Foreskin keratinocyte (primary cell): ENCODE measurements at places on chromosomes 7 and 10.
A peak's percentile ranks its signal among the peaks of the same experiment; 100 is the strongest.

GRCh38 chr10:79066411-79067240 lies 2.1 kb upstream of the ZMIZ1 start:
- DNase-seq = no peak

DNA sequence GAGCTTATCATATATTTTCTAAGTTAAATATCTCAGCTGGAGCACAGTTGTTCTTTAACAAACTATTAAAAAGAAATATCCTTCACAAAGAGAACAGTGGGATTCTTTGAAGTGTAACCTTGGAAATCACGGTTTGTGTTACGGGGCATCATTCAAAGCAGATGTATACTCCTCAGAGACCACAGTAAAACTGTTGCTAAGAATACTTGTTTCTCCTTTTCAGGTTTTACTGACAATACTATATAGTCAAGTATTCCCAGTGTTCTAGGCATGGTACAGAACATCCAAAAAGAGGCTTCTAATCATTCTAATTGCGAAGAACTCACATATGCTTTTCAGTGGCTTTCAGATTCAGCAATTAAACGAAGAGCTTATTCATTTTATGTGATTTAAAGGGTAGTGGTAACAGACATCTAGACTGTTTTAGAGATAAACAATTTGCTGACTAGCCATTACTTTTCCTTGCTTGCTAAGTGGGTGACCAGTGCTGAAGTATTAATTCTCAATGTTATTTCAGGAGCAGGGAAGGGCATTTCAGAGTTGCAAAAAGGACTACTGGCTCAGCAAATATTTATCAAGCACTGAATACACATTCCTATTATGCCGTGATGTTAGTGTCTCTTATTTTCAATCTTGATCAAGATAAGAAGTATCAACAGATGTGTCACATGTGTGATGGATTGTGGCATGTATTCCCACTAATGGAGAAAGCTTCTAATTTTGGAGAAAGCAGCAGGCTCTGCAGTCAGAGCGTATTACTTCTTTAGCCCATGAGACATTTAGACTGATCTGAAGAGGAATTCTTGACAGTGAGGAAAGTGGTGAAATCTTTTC lies 236.8 kb downstream of the RNLS start:
- no peak for DNase-seq

GRCh38 chr10:105982735-105983134 lies 1181.8 kb downstream of the SORCS1 start:
- DNase-seq = no peak

DNA sequence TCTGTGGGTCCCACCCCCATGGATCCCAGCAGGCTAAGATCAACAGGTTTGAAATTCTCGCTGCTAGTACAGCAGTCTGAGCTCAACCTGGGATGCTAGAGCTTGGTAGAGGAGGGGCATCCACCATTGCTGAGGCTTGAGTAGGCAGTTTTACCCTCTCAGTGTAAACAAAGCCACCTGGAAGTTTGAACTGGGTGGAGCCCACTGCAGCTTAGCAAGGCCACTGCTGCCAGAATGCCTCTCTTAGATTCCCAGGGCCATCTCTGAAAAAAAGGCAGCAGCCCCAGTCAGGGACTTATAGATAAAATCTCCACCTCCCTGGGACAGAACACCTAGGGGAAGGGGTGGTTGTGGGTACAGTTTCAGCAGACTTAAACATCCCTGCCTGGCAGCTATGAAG lies 190.0 kb upstream of the CACNA2D1 start:
- no peak for DNase-seq

GRCh38 chr7:136143271-136143670 lies 166.1 kb upstream of the MTPN start:
- no peak for DNase-seq

- no peak for DNase-seq
Measured at GRCh38 chr10:62960416-62960815, 144.2 kb upstream of the EGR2 start.

DNA sequence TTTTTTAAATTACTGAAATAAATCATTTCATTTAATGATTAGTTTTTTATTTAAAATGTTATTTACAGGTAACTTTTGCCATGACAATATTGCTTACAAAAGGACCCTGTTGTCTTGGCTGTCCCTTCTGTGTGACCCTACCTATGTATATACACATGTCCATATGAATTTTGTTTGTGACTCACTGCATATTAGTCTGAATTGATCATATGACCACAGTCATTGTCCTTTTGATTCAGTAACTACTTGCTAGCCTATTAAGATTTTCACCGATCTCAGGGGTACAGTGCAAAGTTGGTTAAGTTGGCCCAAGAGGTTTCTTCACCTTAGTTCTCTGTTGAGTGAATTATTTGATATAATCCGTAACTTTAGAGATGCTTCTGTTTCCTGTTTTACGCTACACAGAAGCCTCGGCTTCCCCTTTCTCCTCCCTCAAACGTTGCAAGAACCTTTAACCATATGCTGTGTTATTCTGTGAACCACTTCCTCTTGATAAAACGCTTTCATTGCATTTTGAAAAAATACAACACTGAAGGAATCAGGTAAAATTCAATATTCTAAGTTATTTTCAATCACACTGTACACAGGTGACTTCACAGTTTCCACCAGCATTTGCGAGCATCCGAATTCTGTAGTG lies 43.9 kb downstream of the APBB1IP start:
- no peak for DNase-seq

GRCh38 chr10:67837541-67838314 lies at the start of gene DNAJC12:
DNAJC12 (minus strand) TSS chr10:67838188; CDS start chr10:67838011, 177 bp downstream.
- DNase-seq = no peak

- DNase-seq = no peak
Measured at GRCh38 chr7:5488286-5488878, 64.7 kb upstream of the TNRC18 start.

DNA sequence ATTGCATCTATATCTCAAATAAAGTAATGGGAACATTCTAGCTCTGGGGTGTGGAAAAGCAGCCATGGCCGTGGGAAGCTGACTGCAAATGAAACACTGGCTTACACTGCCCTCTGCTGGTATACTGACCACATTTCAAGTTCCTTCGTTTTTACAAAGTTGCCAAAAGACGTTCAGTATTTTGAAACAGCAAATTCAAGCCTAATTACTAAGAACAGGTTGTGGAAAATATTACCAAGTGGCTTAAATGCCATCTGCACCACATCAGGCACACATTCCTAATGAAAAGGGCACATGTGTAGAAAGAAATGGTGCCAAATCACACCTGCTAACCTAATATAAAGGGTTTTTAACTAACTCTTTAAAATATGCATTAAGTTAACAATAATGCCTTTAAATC lies 83.9 kb downstream of the JAZF1 start:
- DNase-seq = peak; percentile 32

DNA sequence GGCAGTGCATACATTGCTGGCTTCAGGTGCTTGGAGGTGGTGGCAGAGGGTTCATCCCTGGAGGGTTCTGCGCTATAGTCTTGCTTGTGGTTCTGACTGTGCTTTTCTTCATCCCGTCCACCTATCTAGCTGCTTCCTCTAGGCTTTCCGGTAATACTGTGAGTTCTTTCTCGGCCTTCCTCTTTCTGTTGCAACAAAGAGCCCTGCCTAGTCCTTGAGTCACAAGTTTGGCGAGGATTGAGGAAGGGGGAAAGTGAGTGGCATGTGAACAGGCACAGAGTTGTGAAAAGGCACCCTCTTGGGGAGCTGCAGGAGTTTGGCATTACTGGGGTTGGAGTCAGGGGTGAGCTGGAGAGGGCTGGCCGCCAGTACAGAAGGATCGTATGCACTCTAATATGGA lies 123.0 kb downstream of the SH2D4B start:
- no peak for DNase-seq

GRCh38 chr7:106348231-106348630 lies 63.4 kb upstream of the NAMPT start:
- no peak for DNase-seq

- no peak for DNase-seq
Measured at GRCh38 chr7:525740-526139, 6.1 kb upstream of the PDGFA start.

DNA sequence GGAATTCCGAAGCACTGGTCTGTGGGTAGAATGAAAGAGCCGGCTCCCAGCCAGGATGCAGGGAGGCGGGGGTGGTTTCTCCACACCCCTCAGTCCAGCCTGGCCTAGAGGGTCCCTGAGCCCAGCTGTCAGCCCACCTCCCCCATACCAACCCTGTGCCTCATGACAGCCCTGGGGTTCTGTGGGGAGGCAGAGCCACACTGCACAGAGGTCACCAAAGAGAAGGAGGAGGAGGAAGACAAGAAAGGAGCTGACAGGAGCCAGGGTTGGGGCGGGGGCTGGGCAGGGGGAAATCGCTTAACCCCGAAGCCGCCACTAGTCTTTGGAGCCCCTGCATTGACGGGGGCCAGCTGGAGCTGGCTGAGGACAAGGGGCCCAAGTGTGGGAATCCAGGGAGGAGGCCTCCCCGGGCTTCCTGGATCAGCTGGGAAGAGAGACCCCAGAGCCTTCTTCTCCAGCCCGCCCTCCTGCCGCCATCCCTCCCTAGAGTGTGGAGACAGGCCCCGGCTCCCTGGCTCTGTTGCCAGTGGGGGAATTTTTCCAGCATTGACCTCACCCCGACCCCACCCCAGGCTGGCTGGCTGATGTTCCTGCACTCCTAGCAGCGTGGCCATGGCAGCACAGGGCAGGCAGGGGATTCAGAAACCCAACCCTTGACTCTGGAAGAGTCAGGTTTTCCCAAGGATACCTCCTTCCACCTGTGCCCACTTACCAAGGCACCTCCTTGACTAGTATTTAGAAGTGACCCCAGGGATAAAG lies 32.5 kb downstream of the KAZALD1 start:
- no peak for DNase-seq

DNA sequence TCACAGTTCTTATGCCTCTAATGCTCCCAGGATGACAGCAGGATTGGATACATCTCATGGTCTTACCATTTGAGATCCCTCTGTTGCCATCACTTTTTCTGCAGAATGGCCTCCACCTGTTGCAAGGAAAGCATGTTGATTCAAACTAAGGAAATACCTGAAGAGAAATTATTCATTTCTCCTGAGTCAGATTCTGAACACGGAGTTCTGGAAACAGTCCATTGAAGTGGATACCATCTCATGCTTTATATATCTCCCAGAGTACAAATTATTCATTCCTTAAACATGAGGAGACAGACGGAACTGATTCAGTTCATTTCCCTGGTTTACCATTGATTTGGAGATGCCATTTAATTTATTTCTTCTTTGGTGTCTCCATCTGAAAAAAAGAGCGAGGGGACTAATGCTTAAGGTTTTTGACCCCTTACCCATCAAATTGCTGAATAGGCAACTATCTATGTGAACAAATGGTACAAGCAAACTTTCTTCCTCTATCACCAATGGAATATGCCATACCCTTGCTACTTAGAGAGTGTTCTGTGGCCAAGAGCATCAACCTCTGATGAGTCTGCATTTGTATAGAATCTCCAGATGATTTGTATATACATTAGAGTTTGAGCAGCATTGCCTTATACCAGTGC lies 305.0 kb upstream of the LRGUK start:
- DNase-seq = peak; percentile 71

DNA sequence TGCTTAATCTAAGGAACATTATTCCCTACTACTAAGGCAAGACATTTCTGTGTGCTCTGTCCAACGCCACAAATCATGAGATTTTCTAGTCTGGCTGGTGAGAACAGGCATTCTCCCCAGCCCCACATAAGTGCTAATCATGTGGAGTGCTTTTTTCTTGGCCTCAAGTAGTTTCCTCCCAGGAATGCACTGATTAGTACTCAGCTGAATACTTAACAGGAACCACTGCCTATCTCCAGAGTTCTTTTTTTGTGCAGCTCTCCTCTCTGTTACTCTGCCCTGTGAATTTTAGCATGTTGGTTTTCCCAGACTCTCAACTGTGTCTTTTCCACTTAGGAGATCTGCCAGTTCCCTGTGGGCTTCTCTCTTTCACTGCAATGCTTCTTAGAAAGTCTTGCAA lies 1098.5 kb upstream of the LRRTM3 start:
- DNase-seq = no peak

- no peak for DNase-seq
Measured at GRCh38 chr7:53351681-53352080, 316.2 kb downstream of the POM121L12 start.

- DNase-seq = peak; percentile 6
Measured at GRCh38 chr7:47932016-47932415, 16.2 kb downstream of the PKD1L1 start.

DNA sequence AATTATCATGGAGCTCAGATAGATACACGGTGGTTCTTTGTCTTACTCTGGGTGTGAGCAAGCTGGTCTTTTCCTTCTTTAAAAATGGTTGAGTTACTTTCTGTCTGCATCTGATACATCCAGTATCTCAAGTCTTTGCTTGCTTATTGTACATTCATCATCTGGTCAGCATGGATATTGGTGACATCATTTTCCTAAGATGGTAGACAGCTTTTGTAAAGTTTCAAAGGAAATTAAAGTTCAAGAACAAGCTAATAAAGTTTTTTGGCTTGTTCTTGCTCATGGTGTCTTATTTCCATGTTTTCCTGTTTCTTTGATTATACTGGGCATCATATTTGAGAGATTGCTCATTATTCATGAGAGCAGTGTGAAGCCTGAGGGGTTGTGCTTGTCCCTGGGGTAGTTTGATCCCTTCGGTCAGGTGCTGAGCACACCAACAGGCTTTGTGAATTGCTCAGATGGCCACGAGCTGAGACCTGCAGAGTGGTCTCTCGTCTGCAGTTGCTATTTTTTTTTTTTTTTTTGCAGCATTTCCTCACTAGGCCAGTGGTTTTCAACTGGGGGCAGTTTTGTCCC lies 38.5 kb downstream of the MGMT start:
- DNase-seq = peak; percentile 92

GRCh38 chr10:78778444-78779338 lies 290.1 kb upstream of the ZMIZ1 start:
- DNase-seq = no peak

GRCh38 chr7:91140982-91141381 lies 123.3 kb upstream of the FZD1 start:
- no peak for DNase-seq

GRCh38 chr10:20228729-20229128 lies 412.5 kb downstream of the PLXDC2 start:
- no peak for DNase-seq

DNA sequence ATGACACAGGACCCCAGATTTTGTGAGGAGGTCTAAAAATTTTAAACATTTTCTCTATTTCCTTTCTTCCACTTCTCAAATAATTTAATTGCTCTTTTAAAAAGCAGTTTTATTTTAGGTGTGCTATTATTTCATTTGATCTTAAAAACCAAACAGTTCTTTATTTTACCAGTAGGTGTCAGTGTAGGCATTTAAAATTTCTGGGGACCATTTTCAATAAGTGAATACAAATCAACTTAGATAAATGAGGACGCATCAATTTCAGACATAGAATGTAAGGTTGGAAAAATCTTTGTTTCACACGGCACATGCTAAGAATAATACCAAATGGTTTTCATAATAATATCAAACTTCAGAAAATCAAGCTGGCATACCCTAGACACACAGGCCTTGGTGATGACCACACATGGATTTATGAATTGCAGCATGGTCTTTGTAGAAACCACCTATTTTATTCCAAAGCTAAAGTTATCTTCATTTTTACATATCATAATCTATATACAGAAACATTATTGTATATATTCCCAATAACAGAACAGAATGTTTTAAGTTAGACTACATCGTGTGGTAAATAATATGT lies 127.6 kb upstream of the SLC26A5 start:
- peak; percentile 20 for DNase-seq
